ENCODE measurements at places on chromosomes 2 and 18.

DNA sequence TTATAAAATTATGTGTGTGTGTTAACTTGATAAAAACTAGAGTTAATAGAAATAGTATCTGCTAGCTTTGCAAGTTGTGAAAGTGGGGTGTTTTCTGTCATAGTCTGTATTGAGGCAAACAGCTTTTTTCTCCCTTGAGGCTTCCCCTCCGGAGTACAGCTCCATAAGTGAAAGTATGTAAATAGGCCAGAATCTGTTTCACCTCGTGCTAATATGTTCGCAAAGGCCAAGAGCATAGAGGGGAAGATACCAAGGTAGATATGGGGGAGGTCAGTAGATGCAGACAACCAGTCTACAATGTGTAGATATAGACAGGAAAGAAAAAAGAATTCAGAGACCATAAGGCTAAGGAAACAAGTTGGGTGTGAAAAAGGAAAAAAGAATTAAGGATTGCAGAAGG is 72.9 kb downstream of the PTRHD1 start:
- DNase-seq, result no peak

GRCh38 chr2:70831861-70832260 is 3.8 kb downstream of the CD207 start:
- no peak for DNase-seq

DNA sequence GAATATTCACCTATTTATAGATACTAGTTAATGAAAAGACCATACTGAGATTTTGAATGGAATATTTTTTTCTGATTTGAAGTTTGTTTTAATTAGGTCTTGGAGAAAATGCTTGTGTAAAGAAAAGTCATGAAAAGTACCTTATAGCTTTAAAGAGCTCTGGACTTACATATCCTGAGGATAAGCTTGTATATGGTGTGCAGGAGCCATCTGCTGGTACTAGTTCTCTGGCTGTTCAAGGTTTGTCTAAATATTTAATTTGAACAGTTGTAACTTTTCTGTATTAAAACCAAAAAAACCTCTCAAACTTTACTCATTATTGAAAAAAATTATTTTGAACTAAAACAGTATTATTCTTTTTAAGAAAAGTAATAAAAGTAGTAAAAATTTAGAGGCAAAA is 50.1 kb downstream of the UBR3 start:
- DNase-seq, result no peak

GRCh38 chr2:194323740-194324139 is 1333.3 kb upstream of the SLC39A10 start:
- DNase-seq, result no peak

DNA sequence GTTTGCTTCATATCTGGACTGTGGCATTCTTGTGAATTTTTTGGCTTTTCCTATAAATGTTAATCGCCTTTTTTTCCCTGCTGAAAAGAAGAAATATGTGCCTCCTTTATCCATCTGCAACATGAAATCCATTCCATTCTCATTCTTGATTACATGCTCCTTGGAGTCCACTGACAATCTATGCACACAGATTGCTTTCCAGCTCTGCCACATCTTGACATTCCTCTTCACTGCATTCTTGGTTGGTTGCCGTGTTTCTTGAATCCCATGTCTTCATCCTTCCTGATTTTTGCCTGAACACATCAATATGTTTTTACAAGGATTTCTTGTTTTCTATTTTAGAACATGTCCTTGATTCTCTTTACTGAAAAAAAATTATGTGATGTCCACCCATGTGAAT is 26.7 kb upstream of the BIRC6 start:
- no peak for DNase-seq

DNA sequence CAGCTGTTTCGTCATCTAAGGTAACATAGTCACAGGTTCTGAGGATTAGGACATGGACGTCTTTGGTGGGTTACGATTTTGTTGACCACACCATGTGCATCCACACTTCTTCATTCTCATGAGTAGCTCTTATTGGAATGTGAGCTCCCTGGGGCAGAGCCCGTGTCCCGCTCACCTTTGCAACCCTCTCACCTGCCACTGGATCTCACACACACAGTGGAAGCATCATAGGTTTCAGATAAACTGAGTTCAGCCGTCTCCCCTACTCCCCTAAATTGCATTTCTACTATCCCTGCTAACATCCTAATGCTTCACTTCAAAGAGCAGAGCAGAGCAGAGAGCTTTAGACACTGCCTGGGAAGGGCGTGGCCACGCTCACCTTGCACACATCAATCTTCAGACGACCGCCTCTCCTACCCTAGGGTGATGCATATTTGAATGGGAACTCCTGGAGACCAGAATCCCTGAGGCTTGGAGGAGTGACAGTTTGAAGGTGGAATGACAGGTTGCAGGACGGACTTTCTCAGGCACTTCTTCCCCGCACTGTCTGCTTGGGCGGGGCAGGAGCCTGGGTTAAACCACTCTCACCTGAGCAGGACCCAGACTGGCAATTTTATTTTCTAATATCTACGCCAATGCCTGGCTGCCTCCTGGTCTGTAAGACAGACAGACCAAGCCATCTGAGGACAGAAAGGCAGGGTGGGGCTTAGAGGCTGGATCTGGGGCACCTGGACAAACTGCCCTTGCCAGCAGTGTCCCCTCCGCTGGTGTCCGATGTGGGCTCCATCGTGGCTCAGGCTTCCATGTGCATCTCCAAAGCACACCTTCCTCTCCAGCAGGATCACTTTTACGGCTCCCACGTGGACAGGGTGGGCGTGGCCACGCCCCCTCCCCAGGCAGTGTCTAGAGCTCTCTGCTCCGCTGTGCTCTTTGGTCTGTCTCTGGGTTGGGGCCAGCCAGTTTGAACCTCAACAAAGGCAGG is 229.5 kb upstream of the COPS8 start:
- no peak for DNase-seq

DNA sequence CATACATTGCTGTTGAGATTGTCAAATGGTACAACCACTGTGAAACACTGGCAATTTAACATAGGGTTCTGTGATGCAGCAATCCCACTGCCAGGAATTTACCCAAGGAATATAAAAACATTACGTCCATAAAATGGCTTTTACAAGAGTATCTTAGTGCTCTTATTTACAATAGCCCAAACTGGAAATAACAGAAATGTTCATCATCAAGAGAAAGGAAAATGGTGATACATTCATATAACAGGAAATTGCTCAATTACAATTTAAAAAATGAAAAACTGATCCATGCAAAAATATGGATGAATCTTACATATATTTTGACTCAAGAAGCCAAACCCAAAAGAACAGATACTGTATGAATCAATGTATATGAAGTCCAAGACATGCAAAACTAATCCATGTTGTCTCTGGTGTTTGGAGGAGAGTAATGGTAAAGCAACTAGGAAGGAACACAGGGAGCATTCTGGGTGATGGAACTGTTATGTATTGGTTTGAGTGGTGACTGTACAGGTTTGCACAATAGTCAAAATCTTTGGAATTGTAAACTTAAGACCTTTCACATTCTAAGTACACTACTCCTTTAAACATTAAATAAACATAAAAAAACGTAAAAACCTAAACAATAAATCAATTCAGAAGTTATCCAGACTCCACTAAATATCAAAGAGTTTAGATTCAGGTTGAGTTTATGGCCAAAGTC is 104.8 kb upstream of the WDR75 start:
- no peak for DNase-seq

DNA sequence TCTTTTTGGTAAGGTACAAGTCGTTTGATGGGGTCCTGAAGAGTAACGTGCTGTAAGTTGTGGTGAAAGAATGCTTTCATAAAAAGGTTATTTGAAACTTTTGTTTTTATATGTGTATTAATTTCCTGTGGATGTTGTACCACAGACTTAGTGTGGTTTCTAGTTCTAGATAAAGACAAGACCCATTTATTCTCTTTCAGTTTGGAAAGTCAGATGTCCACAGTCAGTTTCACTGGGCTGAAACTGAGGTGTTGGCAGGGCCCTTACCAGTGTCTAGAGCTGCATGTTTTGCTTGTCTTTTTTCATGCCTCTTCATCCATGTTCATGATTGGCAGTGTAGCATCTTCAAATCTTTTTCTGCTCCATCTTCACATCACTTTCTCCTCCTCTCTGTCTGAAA is 22.1 kb upstream of the DOCK10 start:
- no peak for DNase-seq

DNA sequence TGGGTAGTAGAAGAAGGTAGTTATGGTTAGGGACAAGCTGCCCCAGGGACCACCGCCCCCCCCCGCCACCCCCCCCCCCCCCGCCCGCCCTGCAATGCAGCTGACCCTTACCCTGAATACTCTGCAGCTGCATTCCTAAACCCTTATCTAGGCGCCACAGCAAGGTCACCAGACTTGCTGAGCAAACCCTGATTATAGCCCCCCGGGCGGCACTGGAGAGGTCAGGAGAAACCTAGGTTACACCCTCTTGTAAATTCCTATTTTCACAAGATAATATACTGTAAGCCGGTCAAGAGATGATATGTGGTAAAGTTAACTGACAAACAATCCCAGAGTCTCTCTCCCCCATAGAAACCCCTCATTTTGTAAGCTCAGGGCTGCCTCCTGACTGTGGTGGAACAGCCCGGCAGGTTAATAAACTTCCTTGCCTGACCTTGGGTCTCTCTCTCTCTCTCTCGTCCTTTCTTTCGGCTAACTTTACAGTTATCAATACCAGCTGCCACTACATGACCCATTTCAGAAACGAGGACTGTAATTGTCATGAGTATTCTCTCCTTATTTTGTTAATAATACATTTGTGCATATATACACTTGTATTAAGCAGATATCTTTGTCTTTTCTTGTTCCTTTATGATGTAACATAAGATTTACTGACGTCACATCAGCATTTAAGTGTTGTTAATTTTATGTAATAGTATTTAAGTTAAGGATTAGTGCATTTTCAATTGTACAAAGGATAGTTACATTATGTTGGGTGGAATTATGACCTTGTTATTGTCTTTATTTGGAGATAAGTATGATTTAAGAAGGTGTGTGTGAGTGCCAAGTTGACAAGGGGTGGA is 22.8 kb upstream of the SMAD4 start:
- DNase-seq, result no peak

DNA sequence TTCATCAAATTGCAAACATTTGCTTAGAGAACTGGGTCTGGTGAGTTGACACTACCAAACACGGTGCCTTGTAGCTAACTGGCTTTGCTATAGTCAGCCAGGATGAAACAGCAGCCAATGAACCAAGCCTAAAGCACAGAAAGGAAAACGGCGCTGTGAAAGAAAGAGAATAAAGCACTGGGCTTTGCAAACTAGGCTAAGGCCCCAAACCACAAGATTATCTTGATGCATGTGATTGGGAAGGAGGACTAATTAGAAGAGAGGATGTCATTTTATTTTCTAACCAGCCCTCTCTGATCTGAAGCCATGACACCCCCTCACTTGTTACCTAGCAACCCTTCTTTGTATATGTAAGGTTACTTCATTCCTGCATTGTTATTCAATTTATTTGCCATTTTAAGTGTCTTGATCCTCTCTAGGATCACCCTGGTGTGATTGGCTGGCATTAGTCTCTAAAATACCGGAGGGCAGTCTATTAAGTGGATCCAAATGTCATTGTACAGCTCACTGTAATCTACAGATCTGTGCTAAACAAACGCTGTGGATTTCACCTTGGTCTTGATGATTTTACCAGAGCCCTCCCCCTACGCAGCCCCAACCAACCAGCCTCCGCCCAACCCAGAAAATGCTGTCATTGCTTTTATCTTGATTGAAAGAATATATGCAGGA is 395.4 kb upstream of the ACVR2A start:
- DNase-seq, result no peak

DNA sequence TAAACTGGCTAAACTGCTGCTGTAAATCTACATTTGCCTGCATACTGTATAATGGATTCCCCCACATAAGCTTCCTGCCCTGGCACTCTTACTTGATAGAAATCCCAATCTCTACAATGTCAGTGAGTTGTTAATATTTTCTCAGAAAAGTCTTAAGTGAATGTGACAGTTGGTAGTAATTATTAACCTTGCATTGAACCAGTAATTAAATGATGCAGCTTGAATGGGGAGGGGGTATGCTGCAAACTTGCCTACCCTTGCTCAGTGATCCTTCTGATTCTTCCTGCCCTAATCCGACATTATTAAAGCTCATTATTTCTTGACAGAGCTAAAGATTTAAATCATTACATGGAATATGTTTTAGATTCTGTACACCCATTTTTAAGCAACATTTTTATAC is 119.0 kb upstream of the CDH7 start:
- DNase-seq, result peak; percentile 1

- DNase-seq, result no peak
Measured at GRCh38 chr18:76307293-76307690, 187.8 kb downstream of the ZNF516 start.

Measured in kidney (tissue), 22 donors.